ENCODE measurements at places on chromosomes 1 and 21.

DNA sequence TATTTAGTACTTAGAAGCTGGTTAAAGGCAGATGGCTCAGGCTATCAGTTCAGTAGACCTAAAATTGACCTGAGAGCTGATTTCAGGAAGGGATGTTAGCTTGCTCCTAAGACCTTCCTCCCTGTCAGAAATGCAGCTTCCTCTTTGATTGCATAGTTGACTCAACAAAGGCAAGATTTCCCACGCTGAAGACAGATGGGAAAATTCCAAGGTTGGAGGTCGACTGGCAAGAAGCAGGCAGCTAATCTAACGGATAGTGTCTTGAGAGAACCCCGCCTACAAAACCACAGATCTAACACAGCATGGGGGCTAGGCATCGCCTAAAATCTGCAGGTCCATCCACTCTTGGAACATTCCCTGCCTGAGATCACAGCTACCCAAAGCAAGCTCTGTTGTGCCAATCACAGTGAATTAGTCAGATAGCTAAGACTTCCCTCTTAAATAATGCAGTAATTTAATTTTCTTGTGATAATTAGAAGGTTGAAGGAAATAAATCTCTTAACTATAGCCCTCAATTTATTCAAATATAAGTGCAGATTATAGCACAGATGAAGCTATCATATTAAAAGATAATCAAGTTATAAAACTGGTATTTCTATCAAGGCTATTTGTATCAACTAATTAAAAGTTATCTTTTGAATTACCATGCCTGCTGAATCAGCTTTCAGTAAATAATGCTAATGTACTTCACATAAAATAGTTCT, 357.8 kb upstream of the SGIP1 start:
- H3K4me3 ChIP-seq, result no peak overlapping the region

DNA sequence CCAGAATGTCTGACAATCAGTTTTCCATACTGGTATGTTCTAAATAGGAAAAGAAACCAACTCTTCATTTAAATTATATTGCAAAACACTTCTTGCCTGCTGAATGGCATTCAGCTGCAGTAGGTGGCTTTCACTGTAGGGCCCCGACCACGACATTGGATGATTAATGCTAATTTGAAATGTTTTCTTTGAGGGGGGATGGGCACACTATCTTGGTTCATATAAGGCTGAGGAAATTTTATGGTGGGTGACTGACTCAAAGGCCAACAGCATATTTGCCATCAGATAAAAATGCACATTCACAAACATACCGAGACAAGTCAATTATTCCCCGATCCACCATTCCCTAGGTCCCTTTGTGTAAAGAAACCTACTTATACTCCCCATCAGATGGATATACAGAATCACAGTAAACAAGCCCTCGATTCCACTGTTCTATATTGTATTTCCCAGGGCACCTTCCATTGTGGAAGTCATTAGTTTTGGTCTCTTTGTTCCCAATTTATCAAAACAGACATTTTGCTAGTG, 464.2 kb upstream of the DAB1 start:
- H3K4me3 ChIP-seq, result no peak overlapping the region
- H3K27ac ChIP-seq, result no peak overlapping the region
- H3K4me1 ChIP-seq, result no peaks in the 10 kb centered on the region
- H3K36me3 ChIP-seq, result no peaks in the 10 kb centered on the region

- DNase-seq, result no peak
- no peak overlapping the region for H3K4me3 ChIP-seq
- H3K4me1 ChIP-seq, result no peaks in the 10 kb centered on the region
- no peak overlapping the region for H3K27ac ChIP-seq
- no peaks in the 10 kb centered on the region for H3K36me3 ChIP-seq
- peaks cover 47% of the 10 kb centered on the region for H3K27me3 ChIP-seq
Observed at GRCh38 chr1:13935336-13935735, 235.3 kb downstream of the PRDM2 start.

- H3K4me1 ChIP-seq, result no peaks in the 10 kb centered on the region
- DNase-seq, result no peak
- no peaks in the 10 kb centered on the region for H3K27me3 ChIP-seq
- no peak overlapping the region for H3K4me3 ChIP-seq
Observed at GRCh38 chr1:180265201-180265600, 35.1 kb downstream of the LHX4 start.

Data from central memory CD8-positive, alpha-beta T cell (primary cell).